ENCODE measurements at places on chromosomes 4 and X.

GRCh38 chr4:38084877-38085711 is 124.9 kb downstream of the PTTG2 start:
- no peak for DNase-seq

DNA sequence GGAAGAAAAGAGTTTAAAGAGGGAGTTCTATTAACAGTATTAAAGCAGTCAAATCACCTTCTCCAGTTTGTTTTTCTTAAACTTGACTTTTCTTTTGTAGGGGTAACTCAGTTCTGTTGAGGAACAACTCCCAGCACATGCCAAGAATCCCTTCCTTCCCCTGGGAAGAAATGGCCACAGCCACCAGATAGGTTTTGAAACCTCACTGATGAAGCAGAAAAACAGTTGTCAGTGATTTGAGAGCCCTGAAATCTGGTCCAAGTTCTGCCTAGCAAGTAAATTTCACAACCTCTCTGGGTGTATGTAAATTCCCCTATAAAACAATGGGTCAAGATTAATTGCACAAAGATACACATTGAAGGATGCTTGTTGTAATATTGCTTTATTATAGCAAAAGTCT is 167.1 kb downstream of the DHX15 start:
- no peak for DNase-seq

DNA sequence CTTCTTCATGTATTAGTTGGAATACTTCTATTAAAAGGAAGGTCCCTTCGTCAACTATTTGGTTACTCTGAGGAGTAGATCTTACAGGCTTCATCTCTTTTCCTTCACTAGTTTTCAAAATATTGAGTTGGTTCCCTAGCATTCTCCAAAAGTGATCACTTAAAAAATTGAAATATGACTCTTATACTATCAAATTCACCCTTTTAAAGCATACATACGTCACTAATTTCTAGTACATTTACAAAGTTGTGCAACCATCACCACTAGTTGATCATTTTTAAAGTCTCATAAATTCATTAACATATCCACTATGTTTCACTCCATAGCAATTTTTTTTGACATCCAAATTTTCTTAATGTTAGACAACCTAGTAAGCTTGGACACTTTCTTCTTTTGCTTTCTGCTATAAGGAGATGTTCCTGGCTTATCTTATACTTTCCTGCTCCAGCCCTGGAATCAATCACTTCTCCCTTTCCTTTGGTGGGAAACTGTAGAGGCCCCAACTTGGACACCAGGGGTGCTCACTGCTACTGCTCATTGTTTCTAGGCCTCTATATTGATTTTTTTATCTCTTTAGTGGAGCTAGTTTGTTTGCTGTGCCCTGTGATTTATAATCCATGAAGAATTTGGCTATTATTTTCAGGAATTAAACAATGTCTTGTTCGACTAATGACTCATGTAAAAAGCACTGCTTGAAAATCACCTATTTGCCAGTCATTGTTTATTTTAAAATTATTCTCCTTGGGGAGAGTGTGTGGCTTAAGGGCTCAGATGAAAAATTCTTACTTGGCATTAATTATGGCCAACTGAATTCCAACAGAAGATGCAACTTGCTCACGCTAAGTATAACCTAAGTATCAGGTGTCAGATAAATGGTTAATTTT is 4.0 kb upstream of the ZFX start:
- no peak for DNase-seq

GRCh38 chrX:132533409-132533808 is 44.6 kb upstream of the MBNL3 start:
- no peak for DNase-seq

- no peak for DNase-seq
Measured at GRCh38 chr4:151048913-151049312, 33.8 kb upstream of the LRBA start.

DNA sequence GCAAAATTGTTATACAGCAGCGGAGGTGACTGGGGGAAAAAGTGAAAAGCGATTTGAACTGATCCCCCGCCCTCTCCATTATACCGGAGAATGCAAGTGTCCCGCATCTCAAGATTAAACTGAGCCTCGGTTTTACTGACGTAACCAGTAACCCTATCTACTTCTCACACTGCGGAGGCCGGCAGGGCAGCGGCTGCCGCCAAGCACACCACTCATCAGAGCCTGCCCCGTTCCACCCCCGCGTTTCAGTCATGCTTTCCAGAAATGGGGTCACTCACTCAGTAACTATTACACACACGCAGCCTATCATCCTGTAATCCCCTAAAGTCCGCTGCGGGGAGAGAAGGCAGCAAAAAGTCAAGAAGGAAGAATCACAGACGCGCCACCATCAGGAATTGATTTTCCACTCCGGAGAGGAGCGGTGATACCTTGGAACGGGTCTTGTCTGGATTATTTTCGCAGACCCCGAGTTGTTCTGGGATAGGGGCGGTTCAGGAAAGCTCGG is 1.4 kb downstream of the RPS6KA3 start:
- DNase-seq, result peak; percentile 75

- no peak for DNase-seq
Measured at GRCh38 chrX:67426946-67427345, 116.9 kb upstream of the AR start.

DNA sequence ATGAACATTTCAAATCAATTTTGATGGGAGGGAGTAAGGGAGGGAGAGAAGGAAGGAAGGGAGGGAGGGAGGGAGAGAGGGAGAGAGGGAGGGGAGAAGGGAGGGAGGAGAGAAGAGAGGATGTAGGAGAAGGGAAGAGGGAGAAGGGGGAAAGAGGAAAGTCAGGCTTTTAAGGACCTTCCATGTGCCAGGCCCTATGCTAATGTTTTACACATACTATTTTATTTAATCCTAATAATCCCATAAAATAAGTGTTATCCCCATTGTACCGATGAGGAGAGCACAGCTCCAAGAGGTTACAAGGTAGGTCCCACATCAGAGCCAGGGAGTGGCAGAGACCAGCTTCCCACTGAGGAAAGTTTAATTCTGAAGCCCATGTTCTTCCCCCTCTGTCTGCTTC is 341.9 kb downstream of the RAB28 start:
- no peak for DNase-seq

DNA sequence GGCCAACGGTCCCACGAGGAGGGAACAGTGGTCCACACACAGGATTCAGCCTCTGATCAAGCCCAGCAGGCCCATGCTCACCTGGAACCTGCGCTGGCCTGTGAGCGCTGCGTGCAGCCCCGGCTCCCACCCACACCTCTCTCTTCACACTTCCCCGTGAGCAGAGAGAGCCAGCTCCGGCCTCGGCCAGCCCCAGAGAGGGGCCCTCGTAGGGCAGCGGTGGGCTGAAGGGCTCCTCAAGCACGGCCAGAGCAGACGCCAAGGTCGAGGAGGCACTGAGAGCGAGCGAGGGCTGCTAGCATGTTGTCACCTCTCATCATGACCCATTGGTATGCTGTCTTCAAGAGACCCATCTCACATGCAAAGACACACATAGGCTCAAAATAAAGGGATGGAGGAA is 83.0 kb upstream of the FMR1 start:
- no peak for DNase-seq

- no peak for DNase-seq
Measured at GRCh38 chrX:54807524-54808108, at the start of gene MAGED2. Gene MAGED2, plus strand, starts transcription at chrX:54807745. Its CDS starts 1,587 bp downstream, at chrX:54809332.

DNA sequence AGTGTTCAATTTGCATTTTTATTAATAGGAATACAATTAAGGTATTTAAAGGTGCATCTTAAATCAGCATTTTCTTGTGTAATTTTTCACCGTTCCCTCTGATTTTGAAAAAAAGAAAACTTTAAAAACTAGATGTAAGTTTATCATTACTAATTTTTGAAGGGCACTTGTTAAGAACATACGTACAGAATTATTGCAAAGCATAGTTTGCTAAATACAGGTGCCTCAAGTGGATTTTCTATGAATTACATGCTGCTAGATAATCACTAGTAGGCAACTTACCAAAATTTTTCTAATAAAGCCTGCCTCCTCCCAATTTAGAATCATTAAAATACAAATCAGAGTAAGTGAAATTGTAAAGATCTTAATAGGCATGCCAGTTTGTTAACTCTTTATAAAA is 8.5 kb downstream of the CNKSR2 start:
- DNase-seq, result no peak

DNA sequence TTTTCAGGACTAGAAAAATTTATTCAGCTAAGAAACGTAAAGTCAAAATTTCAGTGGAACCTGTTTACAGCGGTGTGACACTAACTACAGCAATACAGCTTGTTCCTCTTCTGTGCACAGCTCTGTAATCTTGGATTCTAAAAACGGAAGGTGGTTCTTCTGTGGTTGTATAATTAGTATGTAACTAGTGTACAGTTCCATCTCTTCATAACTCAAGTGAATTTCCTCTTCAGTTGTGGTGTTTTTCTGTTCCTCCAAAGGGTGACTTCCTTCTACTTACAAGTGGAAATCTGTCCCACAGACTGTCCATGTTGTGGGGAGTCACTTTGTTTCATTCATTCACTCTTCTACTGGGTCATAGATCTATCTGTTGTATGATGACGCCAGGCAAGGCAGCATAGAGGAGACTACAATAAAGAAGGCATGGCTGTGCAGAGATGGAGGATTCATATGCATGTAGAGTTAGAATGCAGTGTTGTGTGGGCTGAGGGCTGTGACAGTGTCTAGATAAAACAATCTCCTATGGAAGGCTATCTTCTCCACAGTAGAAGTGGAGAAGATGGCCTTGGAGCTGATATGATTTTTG is 5.4 kb downstream of the DAPP1 start:
- no peak for DNase-seq

DNA sequence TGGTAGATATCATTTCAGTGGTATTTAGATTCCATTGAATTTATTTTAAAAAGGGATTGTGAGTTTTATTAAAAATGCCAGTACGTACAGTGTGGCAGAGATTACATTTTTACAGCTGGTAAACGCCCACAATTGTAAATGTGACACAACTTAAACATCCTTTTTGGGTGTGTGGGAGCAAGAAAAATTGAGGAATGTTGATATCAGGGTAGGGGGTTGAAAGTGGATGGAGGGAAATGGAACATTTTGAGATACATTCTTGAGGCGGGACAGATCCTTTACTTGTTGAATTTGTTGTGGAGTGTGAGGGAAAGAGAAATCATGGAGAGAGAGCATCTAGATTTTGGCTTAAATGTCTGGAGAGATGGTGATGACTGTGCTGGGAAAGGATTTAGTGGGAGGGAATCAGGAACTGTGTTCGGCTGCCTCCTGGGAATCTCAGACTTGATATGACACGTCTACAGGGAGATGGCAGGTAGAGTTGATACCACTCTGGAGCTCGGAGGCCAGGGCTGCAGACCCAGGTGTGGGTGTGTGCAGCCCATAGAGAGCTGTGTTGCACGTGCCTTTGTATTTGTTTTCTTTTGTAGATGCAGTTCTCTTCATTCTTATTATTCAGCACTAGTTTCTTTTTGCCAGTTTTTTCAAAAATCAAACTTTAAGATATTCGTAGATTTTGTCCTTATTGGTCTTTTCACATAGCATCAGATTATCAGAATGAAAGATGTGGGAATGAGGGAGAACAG is 10.8 kb downstream of the TMEM131L start:
- DNase-seq, result no peak

- no peak for DNase-seq
Measured at GRCh38 chr4:164648151-164648848, 105.6 kb upstream of the SMIM31 start.

GRCh38 chrX:131288738-131289511 is at the start of gene IGSF1:
Gene IGSF1, minus strand, starts transcription at chrX:131289306. Its CDS starts 2,632 bp downstream, at chrX:131286674.
- DNase-seq, result no peak

DNA sequence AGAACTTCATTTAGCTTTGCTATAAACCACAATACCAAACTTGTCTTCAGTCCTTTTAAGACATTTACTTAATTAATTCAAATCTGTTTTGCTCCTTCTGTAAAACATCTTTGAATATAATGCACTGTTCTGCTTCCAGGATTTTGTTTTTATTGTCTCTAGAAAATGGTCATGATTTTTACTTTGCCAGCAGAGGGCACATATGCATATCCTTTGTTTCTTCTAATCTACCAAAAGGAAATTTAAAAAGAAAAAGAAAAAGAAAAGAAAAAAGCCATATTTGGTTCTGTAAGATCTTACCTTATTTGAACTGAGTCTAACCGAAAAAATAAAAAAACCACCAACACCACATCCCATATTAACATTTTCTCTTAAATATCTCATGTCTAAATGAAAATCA is 101.9 kb upstream of the CCSER1 start:
- no peak for DNase-seq

- DNase-seq, result no peak
Measured at GRCh38 chr4:126097155-126097799, 782.5 kb downstream of the FAT4 start.

- DNase-seq, result no peak
Measured at GRCh38 chrX:84469226-84469625, 33.0 kb downstream of the HDX start.

DNA sequence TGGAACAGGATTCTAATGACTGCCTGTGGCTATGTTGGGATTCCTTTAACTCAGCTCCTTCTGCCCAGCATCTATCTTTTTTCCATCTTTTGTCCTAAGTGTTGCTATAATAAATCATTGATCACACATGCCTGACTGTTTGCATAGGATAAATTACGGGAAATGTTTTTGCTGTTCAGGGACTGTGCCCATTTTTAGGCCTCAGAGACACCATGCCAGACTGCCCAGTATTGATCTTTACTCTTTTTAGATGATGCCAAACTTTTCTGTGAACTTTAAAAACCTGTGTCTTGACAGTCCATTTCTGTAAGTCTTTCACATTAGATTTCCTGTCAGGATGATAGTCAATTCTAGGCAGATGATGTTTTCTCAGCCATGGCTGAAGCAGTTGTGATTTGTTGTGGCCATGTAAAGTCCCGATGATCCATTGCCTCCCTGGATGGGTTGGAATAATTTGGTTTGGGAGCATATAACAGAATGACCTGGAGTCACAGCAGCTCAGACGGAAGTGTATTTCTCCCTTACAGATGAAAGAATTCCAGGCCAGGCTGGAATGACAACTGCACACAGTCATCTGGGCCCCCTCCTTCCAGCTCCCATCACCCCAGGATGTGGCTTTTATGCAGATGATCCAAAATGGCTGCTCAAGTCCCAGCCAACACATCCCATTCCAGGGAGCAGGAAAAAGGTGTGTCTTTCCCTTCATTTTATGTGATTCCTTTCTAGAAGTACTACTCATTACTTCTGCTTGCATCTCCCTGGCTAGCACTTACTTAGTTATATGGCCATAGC is 3.4 kb downstream of the HTT-AS start:
- no peak for DNase-seq

- DNase-seq, result no peak
Measured at GRCh38 chrX:9825129-9825790, 39.0 kb downstream of the SHROOM2 start.

GRCh38 chr4:3508542-3508941 is 23.7 kb downstream of the LRPAP1 start:
- DNase-seq, result no peak

GRCh38 chrX:111728096-111728495 is 47.1 kb downstream of the ALG13 start:
- DNase-seq, result no peak

Data from stimulated activated CD8-positive, alpha-beta memory T cell treated with anti-CD3 and anti-CD28 coated beads, Interleukin-15, amount 100 ng/mL, for 48 hours (primary cell).